ENCODE measurements at places on chromosomes 11 and 22.

DNA sequence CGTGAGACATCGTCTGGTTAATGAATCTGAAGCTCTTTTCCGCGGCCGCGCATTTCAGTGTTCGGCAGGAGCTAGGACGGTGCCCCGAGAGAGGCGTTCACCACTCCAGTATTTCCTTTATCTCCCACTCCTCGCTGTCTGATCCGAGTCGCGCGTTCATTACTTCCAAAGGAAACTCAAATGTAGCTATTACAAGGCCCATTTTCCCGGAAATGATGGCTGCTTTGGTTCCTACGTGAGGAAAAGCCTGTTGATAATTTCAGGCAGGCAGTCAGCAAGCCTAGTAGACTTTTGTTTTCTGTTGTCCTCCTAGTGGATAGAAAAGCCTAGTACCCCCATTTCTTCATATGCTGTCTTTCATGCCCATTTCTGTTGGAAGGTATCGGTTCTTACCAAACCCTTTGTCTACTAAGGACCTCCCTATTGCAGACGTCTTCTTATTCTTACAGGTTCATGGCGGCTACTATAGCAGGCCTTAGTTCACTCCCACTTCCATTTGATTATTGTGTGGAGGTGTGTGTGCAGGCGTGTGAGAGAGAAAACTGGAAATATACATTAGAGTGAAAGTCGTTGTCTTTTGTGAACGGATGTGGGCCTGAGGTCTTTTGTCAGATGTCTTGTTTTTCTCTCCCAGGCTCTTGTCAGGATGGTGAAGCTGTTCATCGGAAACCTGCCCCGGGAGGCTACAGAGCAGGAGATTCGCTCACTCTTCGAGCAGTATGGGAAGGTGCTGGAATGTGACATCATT is 737 bp downstream of the RBM4 start:
- peak; percentile 37 for DNase-seq

DNA sequence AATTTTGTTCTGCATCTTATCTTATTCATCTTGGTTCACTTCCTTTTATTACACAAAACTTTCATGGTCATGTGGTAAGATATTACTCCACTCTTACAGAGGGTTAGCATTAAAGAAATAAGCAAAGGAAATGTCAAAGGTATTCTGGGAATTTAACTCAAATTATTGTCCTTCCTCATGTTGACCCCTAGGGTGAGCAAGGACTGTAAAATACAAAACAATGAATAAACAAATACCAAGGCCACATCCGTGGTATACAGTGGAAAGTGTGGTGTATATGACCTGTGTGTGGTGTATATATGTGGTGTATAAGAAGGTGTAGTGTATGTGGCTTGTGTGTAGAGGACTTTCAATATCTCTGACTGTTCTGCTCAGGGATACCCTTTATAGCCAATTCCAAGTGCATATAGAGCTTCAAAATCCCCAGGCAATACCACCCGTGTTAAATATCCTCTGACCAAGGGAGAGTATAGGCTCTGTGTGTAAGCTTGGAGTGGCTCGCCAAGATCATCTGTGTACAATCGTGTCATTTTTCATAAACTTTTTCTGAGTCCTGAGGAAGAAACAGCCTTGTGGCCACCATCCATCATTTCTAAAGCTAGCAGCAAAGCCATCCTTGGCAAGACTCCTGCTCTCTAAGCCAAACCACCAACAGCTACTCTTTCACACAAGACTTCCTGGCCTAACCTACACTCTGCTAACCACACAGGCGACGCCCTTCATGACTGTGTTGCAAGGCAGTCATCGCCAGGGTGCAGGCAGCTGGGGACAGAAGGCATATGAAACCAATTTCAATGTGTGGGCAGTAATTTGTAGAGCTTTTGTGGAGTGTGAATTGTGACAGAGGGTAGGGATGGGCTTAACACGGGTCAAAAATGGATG is 548.0 kb downstream of the ETS1 start:
- DNase-seq, result peak; percentile 91

- DNase-seq, result peak; percentile 74
Observed at GRCh38 chr22:50326956-50327710, at the start of gene DENND6B. DENND6B (minus strand) TSS chr22:50327012; CDS start chr22:50326988, 24 bp downstream.

DNA sequence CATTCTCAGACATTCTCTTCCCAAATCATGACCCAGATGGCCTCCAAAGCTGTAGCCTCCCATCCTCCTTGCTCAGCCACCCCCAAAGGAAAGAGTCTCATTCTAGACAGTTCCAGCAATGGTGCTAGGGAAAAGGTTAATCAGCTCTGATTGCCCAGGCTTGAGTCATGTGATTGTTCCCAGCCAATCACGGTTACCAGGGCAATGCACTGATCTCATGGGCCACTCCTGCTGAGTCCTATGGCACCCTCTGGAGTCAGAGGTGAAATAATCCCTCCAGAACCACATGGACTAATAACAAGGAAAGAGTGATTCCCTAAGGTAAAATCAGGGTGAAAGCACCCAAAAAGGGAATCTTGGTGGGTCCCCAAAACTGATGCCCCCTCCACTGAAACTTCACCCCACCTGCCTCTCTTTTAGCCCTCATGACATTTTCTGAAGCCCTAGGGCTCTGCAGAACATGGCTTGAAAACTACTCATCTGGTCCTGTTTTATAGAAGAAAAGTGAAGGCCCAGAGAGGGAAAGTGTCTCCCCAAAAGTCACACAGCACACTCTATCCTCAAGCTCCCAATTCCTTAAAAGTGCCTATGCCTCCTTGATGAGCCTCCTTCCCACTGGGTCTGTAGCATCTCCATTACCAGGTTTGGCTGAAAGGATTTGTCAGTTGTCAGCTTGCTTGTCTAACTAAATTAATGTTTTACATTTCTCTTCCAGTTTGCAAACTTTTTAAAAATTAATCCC is 203.7 kb downstream of the MN1 start:
- DNase-seq, result no peak

GRCh38 chr11:98423933-98424332 is 596.8 kb upstream of the CNTN5 start:
- no peak for DNase-seq

Measured in activated CD8-positive, alpha-beta T cell treated with anti-CD3 and anti-CD28 coated beads for 36 hours (primary cell).